ENCODE measurements at places on chromosomes 11 and 22.

- DNase-seq: no peak
Observed at GRCh38 chr22:32465661-32466060, 1.4 kb upstream of the BPIFC start.

DNA sequence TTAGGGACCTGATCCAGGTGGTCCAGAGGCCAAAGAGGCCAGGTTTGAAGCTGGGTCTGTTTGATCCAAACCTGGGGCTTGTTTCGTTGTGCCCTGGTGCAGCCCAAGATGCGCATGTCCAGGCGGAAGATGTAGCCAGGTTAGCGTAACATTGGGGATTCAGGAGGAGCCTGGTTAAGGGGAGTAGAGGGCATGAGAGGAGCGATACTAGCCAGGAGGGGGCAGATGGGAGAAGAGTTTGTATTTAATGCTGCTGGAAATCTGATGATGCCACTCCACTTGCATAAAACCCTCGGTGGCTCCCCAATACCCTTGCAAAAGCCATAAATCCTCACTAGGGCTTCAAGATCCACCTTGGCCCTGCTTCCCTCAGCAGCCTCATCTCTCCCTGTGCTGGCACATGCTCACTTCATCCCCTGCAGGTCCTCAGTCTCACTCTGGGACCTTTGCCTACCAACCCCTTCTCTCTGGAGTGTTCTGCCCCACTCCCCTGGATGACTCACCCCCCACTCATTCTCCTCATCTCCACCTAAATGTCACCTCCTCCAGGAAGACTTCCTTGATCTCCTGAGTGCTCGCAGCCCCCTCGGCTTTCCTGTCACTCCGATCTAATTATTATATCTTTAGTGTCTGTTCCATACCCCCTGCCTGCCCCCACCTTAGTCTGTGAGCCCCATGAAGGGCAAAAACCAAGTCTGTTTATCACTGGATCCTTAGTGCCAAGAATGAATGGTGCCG lies 95.9 kb downstream of the MIAT start:
- DNase-seq: no peak

DNA sequence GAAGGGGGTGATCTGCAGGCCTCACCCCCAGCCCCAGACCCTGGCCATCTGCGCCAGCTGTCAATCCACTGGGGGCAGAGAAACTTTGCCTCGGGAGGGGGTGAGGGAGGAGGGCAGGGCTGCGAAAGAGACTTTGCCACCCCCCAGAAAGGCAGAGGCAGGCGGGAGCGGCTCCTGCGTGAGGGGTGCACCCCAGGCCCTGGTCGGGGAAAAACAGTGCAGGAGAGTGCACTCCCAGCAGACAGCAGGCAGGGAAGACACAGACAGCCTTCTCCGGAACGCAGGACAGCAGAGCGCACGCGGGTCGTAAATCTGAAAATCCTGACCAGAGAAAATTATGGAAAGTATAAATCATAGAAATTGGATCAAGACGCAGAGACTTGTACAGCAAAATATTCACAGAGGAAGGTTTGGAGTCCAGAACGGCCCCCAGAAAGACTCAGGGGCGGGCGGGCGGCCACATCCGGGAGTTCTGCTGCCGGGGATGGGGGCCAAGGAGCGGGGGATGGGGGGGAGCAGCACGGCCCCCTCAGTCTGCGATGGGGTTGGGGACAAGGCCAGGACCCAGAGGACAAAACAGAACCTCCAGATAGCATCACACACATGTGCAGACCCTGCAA lies 8.0 kb upstream of the MRPL23 start:
- no peak for DNase-seq

DNA sequence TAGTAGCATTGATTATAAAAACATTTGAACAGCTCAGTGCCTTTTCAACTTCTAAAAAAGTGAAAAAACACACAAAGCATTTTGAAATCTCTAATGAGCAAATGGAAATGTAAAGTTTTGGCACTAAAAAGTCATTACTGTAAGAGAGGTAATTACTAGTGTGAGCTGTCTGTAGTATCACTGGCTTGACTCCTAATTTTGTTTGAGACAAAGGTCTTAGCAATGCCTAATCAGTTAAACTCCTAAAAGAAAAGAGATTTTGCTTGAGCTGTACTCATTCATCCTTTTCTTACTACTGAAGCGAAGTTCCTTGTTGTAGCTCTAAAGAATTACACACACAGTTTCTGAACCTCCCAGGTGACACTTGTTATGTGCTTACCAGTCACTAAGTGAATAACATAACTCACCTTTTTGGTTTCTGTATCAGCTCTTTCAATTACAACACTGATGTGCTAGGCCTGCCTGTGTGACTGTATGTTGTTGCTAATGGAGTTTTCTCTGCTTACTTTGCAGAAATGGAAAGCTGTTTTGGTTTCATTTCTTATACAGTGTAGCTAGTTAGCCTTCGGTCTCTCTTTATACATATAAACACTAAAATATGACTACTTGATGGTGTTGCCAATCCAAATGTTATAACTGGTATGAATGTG lies 924.4 kb upstream of the TENM4 start:
- DNase-seq: no peak

GRCh38 chr11:2212411-2213251 lies 41.0 kb upstream of the TH start:
- DNase-seq: no peak

- no peak for DNase-seq
Observed at GRCh38 chr11:67032830-67033551, 10.1 kb downstream of the SYT12 start.

- DNase-seq: no peak
Observed at GRCh38 chr11:61895046-61895717, 3.8 kb upstream of the FADS3 start.

GRCh38 chr11:131278472-131278871 lies 91.9 kb upstream of the NTM start:
- no peak for DNase-seq

- no peak for DNase-seq
Observed at GRCh38 chr11:77412814-77413213, 61.1 kb downstream of the PAK1 start.

- DNase-seq: no peak
Observed at GRCh38 chr11:68806931-68807844, 34.5 kb downstream of the CPT1A start.

DNA sequence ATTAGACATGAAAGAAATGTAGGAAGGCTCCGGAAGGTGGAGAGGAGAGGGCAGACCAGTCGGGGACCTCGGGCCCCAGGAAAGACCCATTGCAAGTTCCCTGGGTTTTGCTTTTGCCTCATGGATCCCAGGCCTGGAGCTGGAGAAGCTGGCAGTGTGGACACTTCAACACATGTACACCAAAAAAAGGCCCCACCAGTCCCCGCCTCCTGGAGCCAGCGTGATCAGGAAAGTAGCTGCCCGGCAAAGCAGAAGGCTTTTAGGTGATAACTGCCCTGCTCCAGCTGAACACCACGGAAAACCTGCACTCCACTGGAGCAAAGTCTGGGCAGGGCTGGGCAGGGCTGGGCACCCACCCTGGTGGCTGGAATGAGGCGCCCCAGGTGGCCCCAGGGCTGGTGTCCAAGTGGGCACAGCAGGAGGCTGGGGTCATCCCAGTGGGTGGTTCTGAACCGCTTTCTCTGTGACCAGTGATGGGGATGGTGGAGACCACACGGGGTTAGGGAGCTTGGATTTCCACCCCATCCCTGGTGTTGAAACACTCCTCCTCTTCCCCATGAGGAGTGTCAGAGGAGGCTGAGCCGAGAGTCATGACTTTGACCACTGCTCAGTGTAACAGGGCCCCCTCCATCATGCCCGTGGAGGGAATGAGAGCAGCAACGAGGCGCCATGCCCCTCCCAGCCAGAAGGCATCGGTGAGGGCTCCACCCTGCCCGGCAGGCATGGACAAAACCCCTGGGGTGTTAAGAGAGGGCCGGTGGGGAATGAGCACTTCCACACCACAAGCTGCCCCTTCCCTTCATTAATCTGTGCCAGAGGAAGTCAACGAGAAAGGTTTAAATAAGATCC lies 16.9 kb upstream of the MUC5AC start:
- DNase-seq: no peak

DNA sequence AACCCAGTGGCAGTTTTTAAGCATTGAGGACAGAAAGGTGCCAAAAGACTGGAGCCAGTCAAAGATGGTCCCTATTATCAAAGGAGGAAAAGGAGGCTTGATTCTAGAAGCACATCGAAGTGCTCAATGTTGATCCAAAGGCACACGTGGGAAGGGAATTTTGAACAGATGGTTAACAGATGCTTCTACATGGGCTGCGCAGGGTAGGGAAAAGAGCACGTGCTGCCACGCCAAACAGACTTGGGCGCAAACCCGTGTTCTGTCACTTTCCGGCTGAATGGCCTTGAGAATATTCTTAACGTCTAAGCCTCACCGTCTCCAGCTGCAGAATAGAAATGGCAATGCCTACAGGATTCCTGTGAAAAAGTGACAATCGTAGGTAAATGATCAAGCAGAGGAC lies 217.9 kb upstream of the MTNR1B start:
- DNase-seq: no peak

DNA sequence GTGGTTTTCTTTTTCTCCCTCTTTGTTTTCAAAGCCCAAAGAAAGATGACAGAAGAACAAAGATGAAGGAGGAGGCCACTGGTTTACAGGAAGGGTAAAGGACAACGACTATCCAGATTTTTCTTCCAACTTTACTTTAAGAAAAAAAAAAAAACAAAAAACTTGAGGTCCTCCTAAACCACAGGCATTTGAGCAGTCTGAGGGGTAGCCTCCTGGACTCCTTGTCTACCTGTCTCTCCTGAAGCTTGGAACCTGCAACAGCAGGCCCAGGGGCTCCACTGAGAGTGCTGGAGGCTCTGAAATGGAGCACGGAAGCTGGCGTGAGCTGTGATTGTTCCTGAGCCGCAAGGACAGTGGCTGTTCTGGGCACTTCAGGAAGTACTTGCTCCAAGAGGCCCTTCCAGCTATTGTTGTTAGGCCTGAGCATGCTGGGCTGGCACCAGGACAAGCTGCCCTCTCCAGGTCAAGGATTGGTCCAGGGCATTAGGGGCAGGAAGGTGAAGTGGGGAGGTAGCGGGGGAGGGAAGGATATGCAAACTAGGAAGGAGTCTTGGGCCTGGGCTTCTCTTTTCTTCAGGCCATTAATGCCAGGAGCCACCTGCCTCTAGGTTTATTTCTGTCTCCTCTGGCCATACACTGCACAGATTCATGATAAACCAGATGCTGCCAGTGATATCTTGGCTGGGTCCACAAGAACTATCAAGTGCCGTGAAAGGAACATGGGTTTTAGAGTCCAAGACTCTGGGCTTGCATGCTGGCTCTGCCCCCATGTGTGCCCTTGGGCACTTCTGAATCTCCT lies 147.3 kb downstream of the CCDC34 start:
- no peak for DNase-seq

- no peak for DNase-seq
Observed at GRCh38 chr11:69486056-69486772, 4.8 kb downstream of the LINC01488 start.

GRCh38 chr22:42172773-42173172 lies 42.2 kb upstream of the CYP2D6 start:
- DNase-seq: no peak

GRCh38 chr11:42770444-42771065 lies 541.2 kb upstream of the API5 start:
- DNase-seq: no peak

DNA sequence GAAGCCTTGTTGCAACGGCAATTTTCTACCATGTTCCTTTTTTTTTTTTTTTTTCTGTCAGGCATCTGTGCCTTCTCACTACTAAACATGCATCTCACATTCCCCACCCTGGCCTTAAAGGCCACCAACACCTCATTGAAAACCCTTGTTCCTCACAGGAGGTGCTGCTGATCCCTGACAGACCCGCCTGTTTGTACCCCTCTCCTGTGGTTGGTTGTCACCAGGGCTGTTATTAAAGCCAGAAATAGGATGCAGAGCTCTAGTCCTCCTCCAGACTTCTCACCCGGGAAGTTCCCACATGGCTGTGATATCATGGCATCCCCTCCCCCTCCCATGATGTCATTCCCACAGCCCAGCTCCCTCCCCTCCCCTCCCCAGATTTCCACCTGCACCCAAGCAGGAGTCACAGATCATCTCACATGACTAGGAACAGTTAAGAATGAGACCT lies 302.8 kb upstream of the NCAM1 start:
- no peak for DNase-seq

Measured in stimulated activated effector memory CD8-positive, alpha-beta T cell treated with anti-CD3 and anti-CD28 coated beads, Interleukin-12 subunit alpha, Interleukin-12 subunit beta, amount 100 ng/mL, for 72 hours (primary cell).